Gastroesophageal sphincter (tissue), 4 donors: ENCODE measurements at places on chromosomes 4 and X.

DNA sequence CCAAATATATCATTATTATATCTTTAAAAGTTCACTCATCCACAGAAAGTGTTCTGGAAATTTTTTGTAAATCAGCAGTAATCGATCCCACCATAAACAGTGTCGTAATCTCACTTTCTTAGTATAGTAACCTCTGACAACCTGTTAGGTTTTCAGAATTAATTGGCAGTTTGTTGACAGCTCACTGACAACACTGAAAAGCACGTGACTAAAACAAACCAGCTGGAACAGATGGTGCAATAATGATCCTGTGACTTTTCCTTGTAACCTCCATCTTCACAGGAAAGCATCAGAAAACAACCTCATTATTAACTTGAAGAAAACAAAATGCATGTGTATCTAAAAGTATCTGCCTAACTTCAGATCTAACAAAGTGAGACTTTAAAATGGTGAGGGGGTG, 48.5 kb downstream of the FSTL5 start:
- no peak for ATAC-seq

GRCh38 chr4:26030260-26030667, 116.2 kb downstream of the SMIM20 start:
- no peak for ATAC-seq

GRCh38 chrX:70166601-70167590, 10.4 kb upstream of the DGAT2L6 start:
- no peak for ATAC-seq

DNA sequence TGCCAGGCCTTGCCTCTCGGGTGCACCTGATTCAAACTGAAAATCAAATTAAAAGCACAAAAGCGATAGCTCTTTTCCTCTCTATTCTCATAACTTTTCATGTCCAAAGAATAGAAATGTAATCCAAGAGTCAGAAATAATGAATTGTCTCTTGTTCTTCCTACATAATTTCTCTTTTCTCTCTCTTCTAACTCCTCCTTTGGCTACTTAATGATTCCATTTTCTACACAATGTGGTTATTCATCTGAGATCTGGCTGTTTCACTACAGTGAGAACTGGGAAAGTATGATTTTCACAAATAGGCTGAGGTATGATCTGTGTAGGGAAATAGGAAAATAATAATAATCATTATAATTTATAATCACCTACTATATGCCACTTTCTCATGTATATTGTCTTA, 703.5 kb downstream of the PDHA2 start:
- no peak for ATAC-seq

GRCh38 chr4:184136525-184136924, 81.1 kb downstream of the ENPP6 start:
- no peak for ATAC-seq

GRCh38 chr4:85815796-85816459, 341.0 kb downstream of the ARHGAP24 start:
- no peak for ATAC-seq

- ATAC-seq = no peak
These were observed 155.5 kb upstream of the MXRA5 start for GRCh38 chrX:3501833-3502535.

- peak; percentile 20 for ATAC-seq
These were observed 17.3 kb downstream of the TBC1D14 start for GRCh38 chr4:6926681-6927478.

DNA sequence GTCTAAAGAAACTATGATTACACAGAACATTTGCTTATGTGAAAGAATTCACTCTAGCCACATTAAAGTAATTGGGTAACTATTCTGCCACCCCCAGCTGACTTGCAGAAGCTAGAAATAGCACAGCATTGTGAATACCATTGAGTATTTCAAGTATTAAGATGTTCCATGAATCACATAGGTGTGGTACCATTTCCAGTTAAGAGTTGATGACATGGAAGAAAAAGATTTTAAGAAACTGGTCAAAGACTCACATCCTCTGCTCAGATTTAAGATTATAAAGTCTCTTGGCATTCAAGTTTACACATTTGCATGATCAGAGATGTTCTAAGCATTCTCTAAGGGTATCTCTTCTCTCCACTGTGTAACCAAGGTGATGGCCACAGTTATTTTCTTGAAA, 287.5 kb downstream of the CAMK2D start:
- ATAC-seq = peak; percentile 41

GRCh38 chrX:130091980-130092522, 18.2 kb downstream of the ELF4 start:
- peak; percentile 62 for ATAC-seq

- ATAC-seq = no peak
These were observed 110.1 kb upstream of the VEGFC start for GRCh38 chr4:176902710-176903323.

GRCh38 chr4:149202117-149202516, 613.5 kb downstream of the IQCM start:
- no peak for ATAC-seq

DNA sequence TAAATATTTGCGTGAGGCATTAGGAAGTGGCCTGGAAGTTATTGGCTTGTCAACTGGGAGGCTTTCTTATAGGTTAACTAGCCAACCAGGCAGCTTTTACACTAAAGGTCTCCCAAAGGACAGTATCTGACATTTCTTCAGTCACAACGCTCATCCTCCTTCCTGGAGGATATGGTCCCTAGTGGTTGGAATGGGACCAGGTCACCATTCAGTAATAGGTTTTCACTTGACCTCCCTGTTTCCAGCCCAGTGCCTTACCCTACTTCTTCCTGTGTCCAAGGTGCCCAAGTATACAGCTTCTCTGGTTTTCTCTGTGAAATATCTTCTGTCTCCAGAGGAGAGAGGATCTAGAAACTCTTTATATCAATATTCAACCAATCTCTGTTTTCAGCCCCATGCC, 38.5 kb downstream of the RPS6KA3 start:
- ATAC-seq = no peak

DNA sequence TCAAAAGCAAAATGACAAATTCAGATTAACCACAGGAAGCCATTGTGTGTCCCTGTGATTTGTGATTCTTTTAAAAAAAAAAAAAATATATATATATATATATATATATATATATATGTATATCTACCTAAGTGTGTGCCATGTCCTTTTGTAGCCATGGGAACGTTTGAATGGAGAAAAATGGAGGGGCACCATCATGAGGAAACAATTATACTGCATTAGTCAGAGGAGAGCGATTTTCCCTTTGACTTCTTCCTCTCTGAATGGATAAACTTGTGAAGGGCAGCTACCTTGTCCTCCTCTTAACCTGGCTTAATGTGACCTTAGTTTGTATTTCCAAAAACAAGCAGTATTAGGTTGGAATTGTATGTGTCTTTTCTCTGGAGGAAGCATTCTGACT, 23.3 kb upstream of the CBLL2 start:
- ATAC-seq = no peak

DNA sequence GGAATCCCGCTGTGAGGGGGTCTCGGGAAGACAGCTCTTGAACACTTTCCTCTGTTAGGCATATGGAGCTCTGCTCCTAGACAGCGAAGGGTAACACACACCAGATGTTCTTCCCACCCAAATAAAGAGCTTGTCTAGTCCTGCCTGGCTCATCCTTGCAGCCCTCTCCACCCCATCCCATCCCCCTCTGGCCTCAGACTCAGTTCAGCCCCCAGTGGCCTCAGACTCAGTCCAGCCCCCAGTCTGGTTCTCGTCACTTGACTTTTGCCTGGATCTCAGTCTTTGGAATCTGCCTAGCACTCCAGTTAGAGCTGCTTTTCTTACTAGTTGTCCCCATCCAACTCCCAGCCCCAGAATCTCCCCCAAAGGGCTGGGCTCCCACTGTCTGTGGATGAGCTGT, 14.9 kb downstream of the RAB33A start:
- no peak for ATAC-seq

DNA sequence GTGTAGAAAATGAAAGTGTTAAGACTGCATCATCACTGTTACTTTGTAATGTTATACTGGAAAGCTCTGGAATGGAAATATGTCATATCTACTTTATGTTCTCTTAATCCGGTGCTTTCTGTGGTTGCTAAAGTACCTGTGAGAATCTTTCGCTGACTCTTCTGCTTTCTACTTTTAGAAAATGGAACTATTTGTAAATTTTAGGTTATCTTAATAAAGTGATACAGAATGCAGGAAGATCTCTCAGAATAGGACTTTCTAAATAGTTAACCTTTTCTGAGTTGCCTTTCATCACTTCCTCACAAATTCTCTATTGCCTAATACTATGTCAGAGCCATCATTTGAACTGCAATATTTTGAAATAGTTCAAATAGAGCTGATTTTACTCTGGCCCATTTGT, 69.3 kb downstream of the BMP2K start:
- no peak for ATAC-seq

DNA sequence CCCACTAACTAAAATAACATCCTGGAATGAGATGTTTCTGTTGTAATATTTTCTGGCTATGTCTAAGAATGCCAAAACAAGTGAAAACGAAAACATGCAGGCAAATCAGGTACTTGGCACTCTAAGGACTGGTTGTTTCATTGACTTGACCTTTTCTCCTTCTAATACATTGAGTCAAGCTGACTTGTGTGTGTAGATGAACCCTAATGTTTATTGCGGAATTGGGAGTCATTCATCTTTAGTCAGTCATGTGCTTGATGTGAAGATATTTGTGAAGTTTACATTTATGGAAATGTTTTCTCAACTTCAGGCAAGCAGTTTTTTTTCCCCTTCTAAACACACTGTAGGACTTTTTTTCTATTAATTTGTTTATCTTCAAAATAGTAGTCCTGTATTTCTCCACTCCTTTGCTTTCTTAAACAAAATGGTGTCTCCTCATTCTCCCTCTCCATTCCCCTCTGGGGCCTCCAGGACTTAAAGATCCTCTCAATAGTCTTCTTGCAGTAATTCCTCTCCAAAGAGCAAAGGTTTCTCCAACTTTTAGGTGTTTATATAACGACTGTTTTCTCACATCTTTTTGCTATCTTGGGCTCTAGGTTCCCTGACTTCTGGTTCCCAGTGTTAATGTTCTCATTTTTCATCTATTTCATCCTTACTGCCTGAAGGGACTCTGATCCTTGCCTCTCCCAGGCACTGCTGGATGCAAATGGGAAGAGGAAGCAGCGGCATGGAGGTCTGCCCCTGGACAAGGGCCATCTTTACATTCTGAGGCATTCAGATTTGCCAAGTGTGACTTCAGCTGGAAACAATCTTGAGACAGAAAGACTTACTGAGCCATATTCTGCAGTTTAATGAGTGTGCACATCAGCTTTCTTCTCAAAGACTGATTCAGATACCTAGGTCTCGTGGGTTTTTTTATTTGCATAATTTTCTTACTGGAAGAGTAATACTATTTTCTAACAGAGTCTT, 166.4 kb downstream of the ARHGAP6 start:
- no peak for ATAC-seq

DNA sequence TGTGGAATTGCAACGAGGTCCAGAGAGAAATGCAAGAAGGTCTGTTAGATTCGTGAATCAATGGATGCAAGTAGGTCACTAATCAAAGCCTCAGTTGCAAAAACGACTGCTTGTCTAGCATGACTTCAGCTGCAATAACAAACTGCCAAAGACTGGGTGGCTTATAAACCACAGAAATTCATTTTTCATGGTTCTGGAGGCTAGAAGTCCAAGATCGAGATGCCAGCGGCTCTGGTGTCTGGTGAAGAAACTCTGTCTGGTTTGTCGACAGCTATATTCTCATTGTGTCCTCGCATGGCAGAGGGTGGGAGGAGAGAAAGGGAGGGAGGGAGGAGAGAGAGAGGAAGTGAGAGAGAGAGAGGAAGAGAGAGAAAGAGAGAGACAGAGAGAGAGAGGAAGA, 114.7 kb downstream of the MXRA5 start:
- ATAC-seq = no peak

- ATAC-seq = no peak
These were observed 203.9 kb downstream of the EVC2 start for GRCh38 chr4:5504486-5504885.

GRCh38 chr4:74682567-74683359, 111.6 kb downstream of the BTC start:
- ATAC-seq = peak; percentile 22

DNA sequence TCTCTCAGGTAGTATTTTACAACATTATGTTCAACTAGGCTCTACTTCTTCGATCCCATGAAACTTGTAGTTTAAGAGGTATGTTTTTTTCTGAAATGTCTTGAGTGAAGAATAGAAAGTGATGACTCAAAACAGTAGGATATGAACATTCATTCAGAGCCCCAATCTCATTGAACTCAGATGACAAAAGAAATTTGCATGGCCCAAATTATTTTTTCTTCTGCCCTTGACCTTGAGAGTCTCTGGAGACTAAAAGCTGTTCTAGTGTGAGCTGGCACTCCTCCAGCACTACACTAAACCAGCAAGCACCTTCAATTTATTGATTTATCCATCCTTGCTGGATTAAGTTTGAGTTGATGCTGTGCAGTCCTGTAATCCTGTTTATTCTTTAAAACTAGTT, 4.0 kb downstream of the DCLK2 start:
- no peak for ATAC-seq

DNA sequence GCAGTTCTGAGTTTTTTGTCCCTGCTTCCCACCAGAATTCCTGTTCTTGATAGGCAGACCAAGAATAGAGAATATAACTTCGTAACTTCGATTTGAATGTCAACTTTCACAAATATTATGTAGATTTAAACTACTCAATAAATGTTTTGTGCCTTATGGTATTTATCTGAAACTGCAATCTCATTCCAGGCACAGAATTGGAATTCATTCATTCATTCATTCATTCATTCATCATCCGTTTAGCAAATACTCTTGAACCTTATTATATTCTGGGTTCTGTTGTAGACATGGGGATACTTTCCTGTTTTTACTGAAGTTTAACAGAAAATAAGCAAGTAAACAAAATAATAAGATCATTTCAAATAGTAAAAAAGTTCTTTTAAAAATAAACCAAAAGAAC, 324.4 kb downstream of the UNC5C start:
- no peak for ATAC-seq
